ENCODE measurements at places on chromosomes 13 and 19. TPM values are rescaled to one million over a fixed set of nuclear protein-coding genes. Genes with fewer than 3 reads are reported as not detected.

- H3K27ac ChIP-seq, result no peak overlapping the region
- H3K36me3 ChIP-seq, result no peaks in the 10 kb centered on the region
- H3K4me1 ChIP-seq, result peaks cover 8% of the 10 kb centered on the region
- H3K27me3 ChIP-seq, result no peaks in the 10 kb centered on the region
Observed at GRCh38 chr13:29801102-29801501, 49.3 kb downstream of the UBL3 start.

- no peak overlapping the region for H3K4me3 ChIP-seq
- no peaks in the 10 kb centered on the region for H3K36me3 ChIP-seq
- H3K4me1 ChIP-seq, result peaks cover 78% of the 10 kb centered on the region
- peak overlapping the region; percentile 85 for H3K27ac ChIP-seq
Observed at GRCh38 chr13:21033856-21034602, 27.4 kb downstream of the LATS2 start.

DNA sequence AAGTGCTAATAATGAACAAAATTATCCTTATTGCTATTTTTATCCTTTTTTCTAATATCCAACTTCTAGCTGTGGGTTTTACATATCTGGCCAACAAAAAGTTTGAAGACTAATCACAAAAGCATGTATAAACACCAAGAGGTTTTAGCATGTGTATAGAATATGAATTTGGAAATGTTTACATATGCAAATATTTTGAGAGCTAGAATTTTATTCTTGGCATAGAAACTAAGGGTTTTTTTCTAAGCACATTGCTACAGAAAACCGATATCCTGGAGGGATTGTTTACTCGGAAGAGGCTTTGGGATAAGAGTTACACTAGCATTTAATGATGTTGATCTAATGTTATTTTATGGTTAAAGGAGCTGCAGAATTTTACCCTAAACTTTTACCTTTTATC is 392.1 kb downstream of the EFNB2 start:
- DNase-seq, result no peak
- no peaks in the 10 kb centered on the region for H3K27me3 ChIP-seq
- H3K27ac ChIP-seq, result no peak overlapping the region
- H3K36me3 ChIP-seq, result no peaks in the 10 kb centered on the region

GRCh38 chr13:102198418-102199311 is 203.2 kb downstream of the FGF14 start:
- no peak for DNase-seq
- H3K27ac ChIP-seq, result no peak overlapping the region
- no peak overlapping the region for H3K4me3 ChIP-seq
- H3K27me3 ChIP-seq, result no peaks in the 10 kb centered on the region
- no peaks in the 10 kb centered on the region for H3K36me3 ChIP-seq

DNA sequence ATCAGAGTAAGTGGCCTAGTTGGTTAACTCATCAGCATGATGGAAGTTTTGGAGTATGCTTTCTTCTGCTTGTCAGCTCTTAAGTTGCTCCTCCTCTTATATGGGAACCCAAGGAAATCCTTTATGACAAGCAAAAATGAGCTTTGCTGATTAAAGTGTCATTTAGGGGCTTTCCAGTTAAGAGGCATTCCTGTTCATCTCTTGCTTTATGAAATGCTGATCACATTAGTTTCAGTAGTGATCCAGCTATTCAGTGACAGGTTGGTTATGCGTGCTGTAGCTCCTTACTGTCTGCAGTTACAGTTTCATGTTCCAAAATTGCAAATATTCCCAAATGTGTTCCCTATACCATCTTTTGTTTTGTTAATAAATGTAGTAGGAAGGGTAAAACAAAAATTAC is 146.6 kb downstream of the CDK8 start:
- peaks cover 57% of the 10 kb centered on the region for H3K36me3 ChIP-seq
- no peak overlapping the region for H3K27ac ChIP-seq
- DNase-seq, result no peak
- H3K4me3 ChIP-seq, result no peak overlapping the region
- no peaks in the 10 kb centered on the region for H3K4me1 ChIP-seq

- H3K27ac ChIP-seq, result no peak overlapping the region
- no peaks in the 10 kb centered on the region for H3K4me1 ChIP-seq
- no peak overlapping the region for H3K4me3 ChIP-seq
- H3K27me3 ChIP-seq, result no peaks in the 10 kb centered on the region
- peaks cover 30% of the 10 kb centered on the region for H3K36me3 ChIP-seq
Observed at GRCh38 chr19:7435586-7435985, 53.2 kb downstream of the PEX11G start.

Gene ZNF44
- 33.8 TPM for total RNA-seq

Gene STOML3
- total RNA-seq, result not detected

DNA sequence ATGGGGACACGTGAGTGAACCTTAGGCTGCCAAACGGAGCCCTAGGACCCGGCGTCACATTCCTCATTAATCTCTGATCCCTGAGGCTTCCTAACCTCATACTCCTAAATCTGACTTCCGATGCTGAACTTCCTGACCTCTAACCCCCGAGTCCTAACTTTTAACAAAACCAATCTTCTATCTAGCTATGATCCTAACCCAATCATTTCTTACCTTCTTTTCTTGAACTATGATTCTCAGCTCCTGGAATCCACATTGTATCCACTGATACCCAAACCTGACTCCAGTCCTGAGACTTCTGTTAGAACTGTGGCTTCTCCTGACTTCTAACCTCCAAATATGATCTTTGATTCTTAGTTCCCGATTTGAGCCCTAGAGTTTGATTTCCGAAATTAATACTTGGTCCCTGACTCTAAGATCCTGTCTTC is 447 bp downstream of the NFKBIB start:
- no peaks in the 10 kb centered on the region for H3K27me3 ChIP-seq
- H3K27ac ChIP-seq, result peak overlapping the region; percentile 99
- H3K4me1 ChIP-seq, result peaks cover 49% of the 10 kb centered on the region
- H3K4me3 ChIP-seq, result peak overlapping the region; percentile 73

- H3K4me1 ChIP-seq, result no peaks in the 10 kb centered on the region
- H3K36me3 ChIP-seq, result no peaks in the 10 kb centered on the region
- H3K4me3 ChIP-seq, result no peak overlapping the region
- H3K27ac ChIP-seq, result no peak overlapping the region
Observed at GRCh38 chr13:67771106-67771505, 541.0 kb upstream of the PCDH9 start.

Gene PSG1
- total RNA-seq, result not detected

Gene PEPD
- 12.9 TPM for total RNA-seq

DNA sequence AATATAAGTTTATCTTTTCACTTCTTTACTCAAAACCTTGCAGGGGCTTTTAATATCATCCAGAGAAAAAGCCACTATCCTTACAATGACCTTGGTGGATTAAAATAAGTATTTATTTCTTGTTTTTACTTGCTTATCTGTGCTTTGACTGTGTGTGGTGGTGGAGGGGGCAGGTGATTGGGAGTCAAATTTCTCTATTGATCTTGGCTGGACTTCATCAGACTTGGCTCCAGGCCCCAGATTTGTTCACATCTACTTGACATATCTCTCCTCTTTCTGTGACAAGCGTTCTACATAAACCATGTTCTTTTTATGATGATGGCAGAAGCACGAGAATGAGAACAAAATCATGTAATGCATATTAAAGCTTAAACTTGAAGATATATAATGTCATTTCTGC is 670.8 kb downstream of the PCDH17 start:
- H3K27ac ChIP-seq, result no peak overlapping the region
- peaks cover 13% of the 10 kb centered on the region for H3K4me1 ChIP-seq
- DNase-seq, result peak; percentile 63
- H3K4me3 ChIP-seq, result no peak overlapping the region

- peak overlapping the region; percentile 82 for H3K27ac ChIP-seq
- no peaks in the 10 kb centered on the region for H3K27me3 ChIP-seq
- H3K4me3 ChIP-seq, result peak overlapping the region; percentile 5
Observed at GRCh38 chr19:752652-753517, 2.0 kb downstream of the MISP start.

DNA sequence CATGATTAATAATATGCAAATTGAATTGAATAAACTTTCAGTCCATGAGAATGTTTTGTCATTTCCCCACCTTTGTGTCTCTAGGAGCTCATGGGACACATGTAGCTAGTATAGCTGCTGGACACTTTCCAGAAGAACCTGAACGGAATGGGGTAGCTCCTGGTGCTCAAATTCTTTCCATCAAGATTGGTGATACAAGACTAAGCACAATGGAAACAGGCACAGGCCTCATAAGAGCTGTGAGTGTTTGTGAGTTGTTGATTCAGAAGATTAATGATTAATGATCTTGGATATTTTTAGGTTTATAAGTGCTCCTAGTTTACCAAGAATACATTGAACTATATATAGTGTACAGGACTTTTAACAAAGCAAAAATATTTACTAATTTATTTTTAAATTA is 30.1 kb downstream of the TPP2 start:
- H3K36me3 ChIP-seq, result peaks cover 84% of the 10 kb centered on the region
- no peak overlapping the region for H3K4me3 ChIP-seq
- no peak for DNase-seq
- H3K4me1 ChIP-seq, result no peaks in the 10 kb centered on the region

DNA sequence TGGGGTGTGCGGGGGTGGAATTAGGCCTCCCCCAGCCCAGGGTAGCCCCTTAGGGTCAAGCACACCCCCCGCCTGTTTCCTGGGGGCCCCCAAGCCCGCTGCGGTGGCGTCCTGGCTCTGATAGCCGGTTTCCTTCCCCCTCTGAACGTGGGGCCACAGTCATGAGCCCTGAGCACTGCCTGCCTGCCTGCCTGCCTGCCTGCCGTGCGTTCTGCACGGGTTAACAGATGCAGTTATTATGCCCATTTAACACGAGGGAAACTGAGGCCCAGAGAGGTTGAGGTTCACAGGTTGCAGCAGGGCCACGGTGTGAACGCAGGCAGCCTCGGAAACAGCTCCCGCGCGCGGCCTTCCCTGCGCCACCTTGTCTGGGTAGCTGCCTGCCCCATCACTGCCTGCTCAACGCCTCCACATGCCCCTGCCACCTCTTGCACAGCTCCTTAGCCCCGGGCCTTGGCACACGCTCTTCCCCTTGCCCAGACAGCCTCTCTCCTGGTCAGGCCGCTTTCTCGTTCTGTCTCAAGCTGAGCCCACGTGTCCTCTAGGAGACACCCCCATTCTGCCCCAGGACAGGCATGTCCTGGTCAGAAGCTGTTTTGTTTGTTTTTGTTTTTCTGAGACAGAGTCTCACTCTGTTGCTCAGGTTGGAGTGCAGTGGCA is 1.2 kb upstream of the GAMT start:
- no peak overlapping the region for H3K27ac ChIP-seq
- H3K36me3 ChIP-seq, result no peaks in the 10 kb centered on the region
- H3K4me3 ChIP-seq, result no peak overlapping the region
- peaks cover 55% of the 10 kb centered on the region for H3K4me1 ChIP-seq

Gene ZNF432
- total RNA-seq, result 17.0 TPM

Gene PPP5C
- 54.5 TPM for total RNA-seq

Gene CCDC106
- 13.4 TPM for total RNA-seq

GRCh38 chr13:36475468-36475867 is 43.2 kb downstream of the CCNA1 start:
- no peak overlapping the region for H3K27ac ChIP-seq
- no peaks in the 10 kb centered on the region for H3K4me1 ChIP-seq
- no peaks in the 10 kb centered on the region for H3K27me3 ChIP-seq
- no peak overlapping the region for H3K4me3 ChIP-seq
- no peak for DNase-seq

- DNase-seq, result peak; percentile 22
- peaks cover 12% of the 10 kb centered on the region for H3K4me1 ChIP-seq
- peaks cover 16% of the 10 kb centered on the region for H3K27me3 ChIP-seq
Observed at GRCh38 chr19:3881272-3882040, 971 bp downstream of the ATCAY start.

Gene UQCR11
- 154 TPM for total RNA-seq

Gene CYP4F12
- total RNA-seq, result 31.9 TPM

DNA sequence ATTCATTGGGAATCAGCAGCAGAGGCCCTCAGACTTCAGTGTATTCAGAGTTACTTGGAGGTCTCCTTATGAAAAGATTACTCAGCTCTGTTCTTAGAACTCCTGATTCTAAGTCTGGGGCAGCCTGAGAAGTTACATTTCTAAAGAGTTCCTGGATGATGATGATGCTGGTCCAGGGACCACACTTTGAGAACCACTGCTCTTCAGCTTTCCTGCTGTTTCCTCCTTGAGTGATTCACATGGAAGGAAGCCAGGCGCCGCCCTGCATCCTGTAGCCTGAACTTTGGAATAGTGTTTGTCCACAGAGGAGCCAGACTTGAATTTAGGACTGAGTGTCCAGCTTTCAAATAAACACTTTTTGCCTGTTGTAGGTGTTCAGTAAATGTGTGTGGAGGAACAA is 2.9 kb downstream of the CEBPG start:
- peak overlapping the region; percentile 98 for H3K27ac ChIP-seq
- peaks cover 20% of the 10 kb centered on the region for H3K4me1 ChIP-seq
- H3K4me3 ChIP-seq, result no peak overlapping the region
- DNase-seq, result peak; percentile 77
- H3K36me3 ChIP-seq, result peaks cover 14% of the 10 kb centered on the region
- H3K27me3 ChIP-seq, result no peaks in the 10 kb centered on the region

DNA sequence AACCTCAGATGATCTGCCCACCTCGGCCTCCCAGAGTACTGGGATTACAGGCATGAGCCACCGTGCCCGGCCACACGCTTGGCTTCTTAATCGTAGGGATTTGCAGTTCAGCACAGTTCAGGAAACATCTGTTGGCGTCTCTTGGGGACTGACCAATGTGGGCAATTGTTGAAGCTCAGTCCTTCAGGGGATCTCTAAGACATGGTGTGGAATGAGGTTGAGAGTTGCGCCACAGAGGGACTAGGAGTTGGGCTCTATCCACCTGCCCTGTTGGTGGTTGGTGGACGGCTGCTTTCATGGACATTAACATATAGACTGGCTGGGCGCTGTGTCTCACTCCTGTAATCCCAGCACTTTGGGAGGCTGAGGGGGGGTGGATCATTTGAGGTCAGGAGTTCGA is 37.3 kb upstream of the SIN3B start:
- no peak for DNase-seq
- peaks cover 21% of the 10 kb centered on the region for H3K36me3 ChIP-seq
- H3K4me3 ChIP-seq, result no peak overlapping the region
- no peaks in the 10 kb centered on the region for H3K27me3 ChIP-seq

Gene ODAD3
- not detected for total RNA-seq

Gene FFAR3
- not detected for total RNA-seq

DNA sequence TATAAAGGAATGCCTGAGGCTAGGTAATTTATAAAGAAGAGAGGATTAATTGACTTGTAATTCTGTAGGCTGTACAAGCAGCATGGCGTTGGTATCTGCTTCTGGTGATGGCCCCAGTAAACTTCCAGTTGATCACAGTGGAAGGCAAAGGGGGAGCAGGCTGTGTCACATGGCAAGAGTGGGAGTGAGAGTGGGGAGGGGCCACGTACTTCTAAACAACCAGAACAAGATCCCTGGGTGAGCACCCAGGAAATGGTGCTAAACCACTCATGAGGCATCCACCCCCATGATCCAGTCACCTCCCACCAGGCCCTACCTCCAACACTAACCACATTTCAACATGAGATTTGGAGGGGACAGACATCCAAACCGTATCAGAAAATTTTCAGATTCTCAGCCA is 3.0 kb upstream of the RNF113B start:
- H3K27ac ChIP-seq, result no peak overlapping the region
- peaks cover under 1% of the 10 kb centered on the region for H3K4me1 ChIP-seq
- peaks cover 8% of the 10 kb centered on the region for H3K36me3 ChIP-seq
- H3K27me3 ChIP-seq, result no peaks in the 10 kb centered on the region
- no peak overlapping the region for H3K4me3 ChIP-seq
- no peak for DNase-seq

GRCh38 chr19:31938675-31939074 is 406.7 kb upstream of the ZNF507 start:
- no peaks in the 10 kb centered on the region for H3K36me3 ChIP-seq
- no peak overlapping the region for H3K4me3 ChIP-seq
- H3K27me3 ChIP-seq, result peaks cover 4% of the 10 kb centered on the region
- no peak for DNase-seq
- no peak overlapping the region for H3K27ac ChIP-seq

Data from stomach (tissue), 19 donors.